ENCODE measurements at places on chromosomes 3 and 15.

DNA sequence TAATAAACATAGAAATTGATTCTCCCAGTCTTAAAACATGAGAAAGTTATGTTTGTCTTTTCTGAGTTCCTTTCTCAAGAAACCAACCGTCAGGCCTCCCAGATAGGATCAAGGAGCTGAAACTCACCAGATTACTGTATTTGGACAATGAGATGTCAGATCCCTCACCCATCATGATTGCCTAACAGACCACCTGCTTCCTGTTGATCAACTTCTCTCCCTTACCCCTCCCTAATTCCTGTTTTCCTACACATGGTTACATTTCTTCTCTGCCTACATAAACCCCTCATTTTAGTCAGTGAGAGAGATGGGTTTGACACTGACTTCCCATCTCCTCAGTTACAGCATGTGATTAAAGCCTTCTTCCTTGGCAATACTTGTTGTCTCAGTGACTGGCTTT lies 917.5 kb downstream of the FHIT start:
- DNase-seq, result peak; percentile 35

DNA sequence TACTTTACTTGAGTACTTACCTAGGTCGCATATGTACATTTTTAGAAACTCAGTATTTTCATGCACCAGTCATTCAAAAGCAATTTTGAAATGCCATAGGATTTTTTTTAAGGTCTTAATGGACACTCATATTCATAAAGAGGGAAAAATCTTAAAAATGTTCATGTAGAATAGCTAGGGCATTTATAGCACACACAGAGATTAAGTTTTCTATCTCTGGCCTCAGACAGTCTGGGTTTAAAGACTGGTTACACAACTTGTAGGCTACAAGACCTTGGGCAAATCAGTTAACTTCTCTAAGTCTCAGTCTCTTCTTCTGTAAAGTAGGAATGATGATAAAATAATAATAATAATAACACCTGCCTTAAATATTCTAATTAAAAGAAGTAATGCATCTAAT lies 48.5 kb upstream of the UBP1 start:
- DNase-seq, result no peak

- DNase-seq, result peak; percentile 16
Observed at GRCh38 chr3:128075522-128076482, 23.6 kb downstream of the SEC61A1 start.

DNA sequence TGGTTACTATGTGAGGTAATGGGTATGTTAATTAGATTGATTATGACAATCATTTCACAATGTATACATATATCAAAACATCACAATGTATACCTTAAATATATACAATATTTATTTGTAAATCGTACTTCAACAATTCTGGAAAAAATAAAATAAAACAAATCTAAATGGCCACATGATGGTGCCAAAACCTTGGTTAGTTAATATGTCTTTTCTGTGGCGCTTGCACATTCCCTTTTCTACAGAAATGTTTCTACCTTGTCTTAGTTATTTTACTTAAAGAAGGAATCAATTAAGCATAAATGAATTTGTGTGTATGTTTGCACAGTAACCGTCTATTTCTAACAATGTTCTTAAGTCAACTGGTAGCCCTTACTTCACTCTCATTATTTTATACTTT lies 53.4 kb downstream of the OXSM start:
- no peak for DNase-seq
